ENCODE measurements at places on chromosomes 16 and 17. TPM values are rescaled to one million over a fixed set of nuclear protein-coding genes. Genes with fewer than 3 reads are reported as not detected.

Gene CCDC200
- not detected for total RNA-seq

GRCh38 chr16:20950294-20950693, 49.7 kb downstream of the LYRM1 start:
- no peak for DNase-seq

GRCh38 chr17:3659541-3660111, 8.8 kb downstream of the TAX1BP3 start:
- DNase-seq = peak; percentile 30

DNA sequence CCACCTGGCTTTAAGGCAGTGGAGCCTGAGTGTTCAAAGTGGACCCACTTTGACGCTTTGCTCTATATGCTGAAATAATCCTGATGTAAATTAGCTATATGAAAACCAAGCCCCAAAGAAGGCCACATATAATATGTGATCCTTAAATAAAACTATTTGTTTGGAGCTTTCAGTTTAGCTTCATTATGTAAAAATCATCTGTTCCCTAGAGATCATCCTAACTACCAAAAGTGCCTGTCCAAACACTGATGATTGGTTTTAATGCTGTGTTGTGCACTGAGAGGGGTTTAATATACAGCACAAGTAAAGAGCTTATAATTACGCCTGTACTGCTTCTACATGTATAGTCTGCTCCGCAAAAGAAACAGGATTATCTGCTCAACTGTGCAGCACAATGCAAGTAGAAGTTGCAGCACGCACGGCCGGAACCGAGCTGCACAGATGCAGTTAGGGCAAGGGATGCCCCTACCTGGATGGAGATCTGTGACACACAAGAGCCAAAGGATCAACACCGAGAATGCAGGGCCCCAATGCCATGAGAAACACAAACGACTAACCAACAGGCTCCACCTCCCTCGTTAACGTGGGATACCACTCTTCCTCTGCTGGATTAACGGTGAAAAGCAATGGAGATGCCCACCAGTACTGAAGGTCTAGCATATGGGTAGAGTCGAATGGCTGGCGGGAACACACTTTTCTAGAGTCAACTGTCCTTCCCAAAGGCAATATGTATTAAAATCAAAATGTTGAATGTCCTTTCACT, 20.5 kb downstream of the USP7 start:
- no peak for DNase-seq

GRCh38 chr17:12982224-12982623, 35.6 kb downstream of the ELAC2 start:
- DNase-seq = no peak

Gene CORO1A
- total RNA-seq = 14.8 TPM
